ENCODE measurements at places on chromosomes 4 and X. TPM values are rescaled to one million over a fixed set of nuclear protein-coding genes. Genes with fewer than 3 reads are reported as not detected.

GRCh38 chrX:108366644-108367406, 71.4 kb downstream of the COL4A6 start:
- no peak for DNase-seq

DNA sequence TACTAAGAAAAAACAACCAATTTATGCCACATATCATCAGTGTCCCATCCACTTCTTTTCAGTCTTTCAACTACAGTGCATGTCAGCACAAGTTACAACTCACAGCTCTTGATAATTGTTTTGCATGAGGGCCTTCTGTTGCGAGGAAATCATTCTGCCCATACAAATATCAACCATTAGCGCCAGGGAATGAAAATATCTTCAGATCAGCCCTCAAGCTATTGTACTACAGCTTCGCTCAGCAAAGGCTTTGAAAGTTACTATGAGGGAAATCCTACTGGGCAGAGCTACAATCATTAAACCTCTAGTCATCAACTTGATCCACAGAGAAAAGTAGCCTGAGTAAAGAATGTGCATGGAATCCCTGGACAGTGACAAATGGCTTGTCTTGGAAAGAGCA, 1023.6 kb upstream of the HS3ST1 start:
- DNase-seq = no peak

Gene AFF2
- not detected for polyA plus RNA-seq

Gene PAGE1
- polyA plus RNA-seq = 0.50 TPM

DNA sequence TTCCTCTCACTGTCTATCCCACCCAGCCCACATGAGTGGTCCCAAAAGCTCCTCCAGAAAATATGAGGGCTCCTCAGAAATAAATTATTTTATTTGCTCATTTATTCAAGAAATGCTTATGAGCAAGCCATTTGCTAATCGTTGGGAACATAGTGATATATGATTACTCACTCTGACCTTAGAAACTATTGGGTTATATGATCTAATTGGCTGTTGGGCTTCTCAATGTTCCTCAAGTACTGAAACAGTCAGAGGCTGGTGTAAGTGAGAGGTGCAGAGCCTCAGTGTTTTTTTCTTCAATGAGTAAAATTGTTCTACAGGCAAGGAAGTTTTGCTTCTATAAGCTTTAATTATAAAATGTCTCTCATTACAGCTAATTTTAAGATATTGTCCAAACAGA, 893.8 kb upstream of the INTU start:
- DNase-seq = no peak

Gene NPY5R
- not detected for polyA plus RNA-seq

DNA sequence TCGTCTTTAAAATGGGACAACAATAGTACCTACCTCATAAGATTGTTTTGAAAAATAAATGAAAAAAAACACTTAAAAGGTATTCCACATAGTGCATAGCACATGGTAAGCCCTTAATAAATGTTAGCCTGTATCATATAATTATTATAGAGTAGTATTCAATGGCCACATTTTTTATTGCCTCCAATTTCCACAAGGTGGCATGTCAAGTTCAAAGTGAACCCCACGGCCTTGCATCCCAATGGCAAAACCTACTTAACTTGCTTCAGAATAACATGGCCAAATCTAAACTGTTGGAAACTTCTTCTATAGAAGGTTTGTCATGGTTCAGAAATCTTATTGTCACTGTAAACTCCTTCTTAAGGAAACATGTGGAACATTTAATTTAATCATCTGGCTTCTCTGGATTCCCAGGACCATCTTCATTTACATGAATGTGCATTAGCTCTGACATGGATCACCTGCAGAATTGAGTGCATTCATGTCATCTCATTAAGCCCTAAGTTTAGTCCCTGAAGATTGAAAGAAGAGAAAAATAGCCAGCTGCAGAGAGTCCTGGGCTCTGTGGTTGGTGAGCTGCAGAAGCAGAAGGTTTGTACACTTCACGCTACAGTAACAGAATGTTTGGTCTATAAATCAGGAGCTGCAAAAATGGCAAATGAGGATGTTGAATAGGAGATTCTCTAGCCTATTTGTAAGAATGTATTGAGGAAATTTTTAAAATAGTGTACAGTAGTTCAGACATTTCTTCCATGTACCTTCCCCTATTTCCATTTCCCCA, 61.0 kb downstream of the ANXA3 start:
- DNase-seq = peak; percentile 35

Gene SLITRK4
- polyA plus RNA-seq = not detected

DNA sequence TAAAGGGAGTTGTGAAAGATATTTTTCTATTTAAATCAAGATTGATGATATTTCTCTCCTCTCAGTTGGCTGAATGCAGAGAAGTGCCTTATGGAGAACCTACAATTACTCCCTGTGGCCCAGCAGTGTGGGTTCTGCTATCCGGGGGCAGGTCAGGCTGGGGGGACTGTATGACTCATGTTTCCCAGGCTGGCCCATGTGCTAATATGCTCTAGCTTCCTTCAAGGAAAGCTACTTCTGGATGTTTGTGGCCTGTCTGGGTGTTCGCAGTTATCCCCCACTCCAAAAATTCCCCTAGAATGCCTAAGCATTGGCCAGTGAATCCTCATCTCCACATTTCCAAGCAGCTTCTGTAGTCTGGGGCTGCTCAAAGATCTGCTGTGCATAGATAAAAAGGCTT, 58.9 kb upstream of the SPP1 start:
- DNase-seq = no peak

DNA sequence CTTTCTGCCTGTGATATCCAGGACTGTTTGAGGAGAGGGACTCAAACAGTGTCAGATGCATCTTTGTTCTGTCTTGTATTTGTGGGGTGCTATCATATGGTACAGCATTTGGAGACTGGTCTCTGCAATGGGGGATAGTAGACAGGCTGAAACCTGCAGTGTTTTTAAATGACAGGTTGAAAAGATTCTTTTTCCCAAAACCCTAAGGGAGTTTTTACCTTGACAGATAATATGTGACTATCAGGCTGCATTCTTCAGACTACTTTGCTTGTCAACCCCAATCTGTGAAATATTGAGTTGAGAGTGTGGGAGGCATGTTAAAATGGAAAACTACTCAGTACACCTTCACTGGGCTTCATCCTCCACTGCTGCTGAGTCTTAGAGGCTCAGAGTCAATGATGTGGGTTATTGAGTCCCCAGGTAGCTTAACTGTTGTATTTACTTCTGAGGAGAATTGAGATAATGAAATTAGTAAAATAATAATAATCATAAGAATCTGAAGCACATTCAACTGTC, 274.9 kb downstream of the GASK1B start:
- DNase-seq = no peak

DNA sequence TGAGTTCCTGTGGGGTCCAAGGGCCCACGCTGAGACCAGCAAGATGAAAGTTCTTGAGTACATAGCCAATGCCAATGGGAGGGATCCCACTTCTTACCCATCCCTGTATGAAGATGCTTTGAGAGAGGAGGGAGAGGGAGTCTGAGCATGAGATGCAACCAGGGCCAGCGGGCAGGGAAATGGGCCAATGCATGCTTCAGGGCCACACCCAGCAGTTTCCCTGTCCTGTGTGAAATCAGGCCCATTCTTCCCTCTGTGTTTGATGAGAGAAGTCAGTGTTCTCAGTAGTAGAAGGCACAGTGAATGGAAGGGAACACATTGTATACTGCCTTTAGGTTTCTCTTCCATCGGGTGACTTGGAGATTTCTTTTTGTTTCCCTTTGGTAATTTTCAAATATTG, 4.8 kb downstream of the MAGEA11 start:
- DNase-seq = no peak

DNA sequence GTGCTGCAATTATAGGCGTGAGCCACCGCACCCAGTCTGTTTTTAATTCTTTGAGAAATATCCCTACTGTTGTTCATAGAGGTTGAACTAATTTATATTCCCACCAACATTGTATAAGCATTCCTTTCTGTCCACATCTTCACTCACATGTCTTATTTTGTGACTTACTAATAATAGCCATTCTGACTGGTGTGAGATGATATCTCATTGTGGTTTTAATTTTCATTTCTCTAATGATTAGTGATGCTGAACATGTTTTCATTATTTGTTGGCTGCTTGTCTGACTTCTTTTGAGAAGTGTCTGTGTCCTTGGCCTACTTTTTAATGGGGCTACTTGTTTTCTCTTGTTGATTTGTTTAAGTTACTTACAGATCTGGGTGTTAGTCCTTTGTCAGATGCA, 310.9 kb upstream of the MAOA start:
- no peak for DNase-seq

Gene TREX2
- polyA plus RNA-seq = 0.78 TPM

Gene RNF212
- 7.0 TPM for polyA plus RNA-seq

Gene ARX
- not detected for polyA plus RNA-seq

- no peak for DNase-seq
Measured at GRCh38 chr4:7333801-7334421, 100.8 kb downstream of the PSAPL1 start.

GRCh38 chr4:69759189-69759604, 1.2 kb downstream of the SULT1B1 start:
- DNase-seq = no peak

DNA sequence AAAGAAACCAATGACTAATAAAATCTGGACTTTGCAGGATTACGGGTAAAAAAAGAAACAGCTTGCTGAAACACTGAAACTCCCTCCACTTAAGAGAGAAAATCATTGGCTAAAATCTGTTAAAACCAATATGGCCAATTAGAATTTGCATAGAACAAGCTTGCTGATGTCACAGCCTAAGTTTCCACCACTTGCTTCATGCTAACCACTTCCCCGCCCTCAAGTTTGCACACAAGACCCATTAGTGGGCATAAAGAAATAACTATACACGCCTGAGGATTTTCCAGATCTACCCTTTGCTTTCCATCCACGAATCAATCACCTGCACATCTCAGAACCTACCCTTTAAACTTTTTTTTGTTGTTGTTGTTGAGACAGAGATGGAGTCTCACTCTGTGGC, 42.7 kb upstream of the PHEX start:
- no peak for DNase-seq

- no peak for DNase-seq
Measured at GRCh38 chr4:141676087-141676670, 39.8 kb downstream of the IL15 start.

DNA sequence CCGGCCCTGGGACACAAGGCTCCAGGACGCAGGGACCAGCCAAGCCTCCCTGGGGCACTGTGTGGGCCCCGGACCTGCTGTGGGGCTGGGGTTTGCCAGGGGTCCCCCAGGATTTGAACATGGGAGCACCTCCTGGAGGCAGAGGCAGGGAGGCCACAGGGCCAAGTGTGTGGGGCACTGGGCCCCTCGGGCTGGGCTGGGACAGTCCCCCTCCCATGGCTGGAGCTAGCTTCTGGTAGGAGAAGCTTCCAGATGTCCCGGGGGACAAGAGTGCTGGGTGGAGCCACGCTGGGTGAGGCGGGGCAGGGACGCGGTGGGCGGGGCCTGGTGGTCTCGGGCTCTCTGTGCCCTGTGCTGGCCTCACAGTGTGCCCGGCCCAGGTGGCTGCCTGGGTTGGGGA, 18.6 kb downstream of the FGFRL1 start:
- no peak for DNase-seq

Gene CT83
- polyA plus RNA-seq = not detected

GRCh38 chr4:87944967-87945366, 30.5 kb upstream of the SPP1 start:
- no peak for DNase-seq

GRCh38 chr4:181939199-181939945, 303.8 kb upstream of the TENM3 start:
- no peak for DNase-seq

Gene NPFFR2
- polyA plus RNA-seq = 7.8 TPM

Gene HPGD
- polyA plus RNA-seq = not detected

GRCh38 chr4:170729897-170730296, 640.1 kb upstream of the AADAT start:
- no peak for DNase-seq

Gene PCSK1N
- 35.0 TPM for polyA plus RNA-seq

DNA sequence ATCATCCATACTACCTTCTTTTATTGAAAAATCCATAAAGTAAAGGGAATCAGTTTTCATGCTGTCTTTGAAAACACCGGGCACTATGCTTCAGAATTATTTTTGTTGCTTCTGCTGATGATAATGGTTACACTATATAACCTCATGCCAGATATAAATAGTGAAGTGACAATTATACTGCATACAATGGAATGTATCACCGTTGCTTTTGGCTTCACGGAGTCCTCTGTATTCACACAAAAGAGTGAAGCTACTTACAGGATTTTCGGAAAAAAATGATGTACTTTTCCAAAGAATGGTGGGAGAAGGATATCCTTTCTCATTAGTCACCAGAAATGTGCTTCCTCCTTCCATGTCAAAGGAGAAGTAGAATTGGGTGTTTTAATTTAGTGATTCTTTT, 159.1 kb upstream of the PITX2 start:
- no peak for DNase-seq
